RCC 7860 (cell line): ENCODE measurements at places on chromosomes 12 and 14.

DNA sequence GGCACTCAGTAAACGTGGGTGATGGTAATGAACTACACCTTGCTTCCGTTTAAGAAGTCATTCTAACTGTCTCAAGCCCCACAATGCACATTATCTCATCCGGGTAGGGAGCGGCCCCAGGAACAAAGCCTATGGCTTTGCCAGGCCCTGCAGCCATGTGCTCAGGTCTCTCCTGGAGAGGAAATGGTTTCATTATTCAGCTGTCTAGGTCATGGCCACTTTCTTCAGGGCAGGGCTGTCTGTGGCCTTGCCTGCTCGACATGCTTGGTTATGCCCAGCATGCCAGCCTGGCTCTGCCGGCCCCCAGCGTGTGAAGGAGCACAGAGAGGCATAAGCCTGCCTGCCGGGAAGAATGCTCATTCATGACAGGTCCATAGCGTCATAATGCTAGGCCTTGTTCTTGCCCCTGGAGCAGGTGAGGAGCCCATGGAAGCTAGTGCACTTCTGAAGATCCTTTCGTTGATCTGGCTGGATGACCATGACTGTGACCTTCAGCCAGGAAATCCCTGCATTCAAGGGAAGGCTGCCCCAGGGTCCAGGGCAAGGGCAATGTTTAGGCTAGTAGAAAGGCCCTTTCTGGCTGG lies 26.3 kb upstream of the FOS start:
- no peak for DNase-seq

- no peak for DNase-seq
Observed at GRCh38 chr12:51202718-51203117, 15.1 kb downstream of the POU6F1 start.

DNA sequence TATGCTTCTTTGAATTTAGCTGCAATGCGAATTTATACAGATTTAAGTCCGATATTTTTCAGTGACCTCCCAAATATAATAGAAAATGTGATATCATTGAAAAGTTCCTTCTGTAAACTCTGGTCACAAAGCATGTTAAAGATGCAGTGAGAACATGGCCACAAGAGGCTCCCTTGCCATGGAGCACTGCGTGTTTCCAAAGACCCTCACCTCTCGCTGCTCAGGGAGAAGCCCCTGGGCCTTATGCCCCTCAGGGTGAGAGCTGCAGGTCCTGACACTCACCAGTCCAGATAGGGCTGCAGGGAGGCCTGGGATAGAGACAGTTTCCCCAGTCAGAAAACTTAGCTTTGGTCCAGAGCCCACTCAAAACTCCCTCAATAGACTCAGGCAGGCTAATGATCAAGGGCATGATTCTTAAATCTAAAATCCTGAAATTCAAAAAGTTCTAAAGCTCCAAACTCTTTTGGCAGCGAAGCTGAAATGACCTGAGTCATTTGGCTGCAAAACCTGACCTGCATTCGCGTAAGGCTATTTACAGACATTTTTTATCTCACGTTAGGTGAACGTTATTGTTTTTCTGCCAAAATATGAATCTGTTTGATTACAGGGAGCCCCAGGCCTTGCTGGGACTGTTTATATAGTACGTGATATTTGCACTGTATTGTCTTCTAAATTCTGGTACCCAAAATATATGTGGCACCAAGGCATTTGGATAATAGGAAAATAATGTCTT lies 67.8 kb downstream of the CAPZA3 start:
- no peak for DNase-seq

DNA sequence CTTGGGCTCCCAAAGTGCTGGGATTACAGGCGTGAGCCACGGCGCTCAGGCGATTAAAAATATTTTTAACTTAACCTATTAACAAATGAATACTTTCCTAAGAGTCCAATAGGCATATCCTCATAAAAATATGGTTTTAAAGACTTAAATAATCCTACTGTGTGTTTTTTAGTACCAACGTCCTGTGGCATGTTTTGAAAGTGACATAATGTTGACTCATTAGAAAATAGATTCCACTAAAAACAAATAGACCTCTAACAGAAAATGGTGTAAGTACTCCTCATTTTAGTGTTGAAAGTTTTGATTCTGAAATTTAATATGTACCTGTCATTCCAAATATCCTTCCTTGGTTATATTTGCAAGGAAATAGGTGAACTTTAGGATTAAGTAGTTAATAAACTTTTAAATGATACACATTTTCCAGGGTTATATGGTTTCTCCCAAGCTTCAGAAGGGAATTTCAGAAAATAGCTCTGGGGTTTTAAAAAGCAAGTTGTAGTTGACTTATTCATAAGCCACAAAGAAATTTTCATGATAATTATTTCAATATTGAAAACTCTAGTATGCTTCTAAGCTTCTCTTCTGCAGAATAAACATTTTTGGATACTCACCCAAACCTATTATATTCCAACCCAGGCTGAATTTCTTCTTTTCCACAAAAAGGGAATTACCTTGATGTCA lies 12.1 kb upstream of the LUM start:
- DNase-seq, result no peak

- DNase-seq, result no peak
Observed at GRCh38 chr14:105591052-105591451, 64.7 kb downstream of the TMEM121 start.

GRCh38 chr14:20857630-20858261 lies 33.4 kb upstream of the RNASE3 start:
- DNase-seq, result no peak

DNA sequence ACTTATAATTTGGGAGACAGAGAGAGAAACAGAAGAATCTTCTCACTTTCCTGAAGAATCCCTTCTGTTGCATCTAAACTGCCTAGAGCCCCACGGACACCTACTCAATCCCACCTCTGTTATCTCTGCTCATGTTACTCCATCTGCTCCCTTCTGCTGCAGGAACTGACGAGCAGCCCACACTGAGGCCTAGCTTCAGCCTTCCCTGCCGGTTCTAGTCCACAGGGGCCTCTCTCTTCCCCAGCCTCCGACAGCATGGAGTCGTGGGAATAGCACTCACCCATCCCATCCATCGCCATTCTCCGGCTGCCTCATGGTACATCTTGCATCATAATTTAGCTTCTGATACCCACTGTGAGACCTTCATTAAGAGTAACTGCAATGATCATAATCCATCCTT lies 4.0 kb downstream of the RAB15 start:
- no peak for DNase-seq

DNA sequence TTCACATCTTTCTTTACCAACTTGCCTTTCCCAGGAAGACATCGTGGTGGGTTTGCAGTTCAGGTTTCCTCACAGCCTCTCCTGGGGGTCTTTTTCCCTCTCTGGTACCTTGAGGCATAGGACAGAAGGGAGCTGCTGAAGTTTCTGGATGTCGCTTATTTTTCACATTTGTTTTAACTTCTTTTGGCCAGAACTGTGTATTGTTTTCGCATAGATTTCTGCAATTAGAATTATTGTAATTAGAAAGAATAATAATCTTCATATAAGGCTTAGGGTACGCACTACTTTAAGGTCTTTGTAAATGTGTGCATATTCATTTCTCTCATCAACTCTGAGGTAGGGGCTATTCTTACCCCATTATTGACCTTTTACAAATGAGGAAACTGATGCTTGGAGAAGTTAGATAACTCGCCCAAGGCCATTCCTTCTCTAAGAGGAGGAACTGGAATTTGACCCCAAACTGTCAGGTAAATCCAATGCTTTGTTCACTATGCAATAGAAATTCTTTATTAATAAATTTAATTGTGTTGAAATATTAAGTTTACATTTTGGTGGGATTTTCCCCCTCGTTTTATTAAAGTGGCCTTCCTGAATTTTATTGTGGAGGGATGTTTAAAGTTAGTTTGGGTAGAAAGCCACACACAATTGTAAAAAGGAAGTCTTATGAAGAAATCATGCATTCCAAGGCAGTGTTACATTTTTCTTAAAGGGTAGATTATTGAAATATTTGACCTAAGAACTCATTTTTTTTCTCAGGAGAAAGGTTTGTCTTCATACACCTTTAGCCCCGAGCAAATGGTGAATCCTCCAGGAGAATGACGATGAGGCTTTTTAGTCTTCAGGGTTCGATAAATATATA lies 12.1 kb upstream of the SLC38A2 start:
- no peak for DNase-seq

DNA sequence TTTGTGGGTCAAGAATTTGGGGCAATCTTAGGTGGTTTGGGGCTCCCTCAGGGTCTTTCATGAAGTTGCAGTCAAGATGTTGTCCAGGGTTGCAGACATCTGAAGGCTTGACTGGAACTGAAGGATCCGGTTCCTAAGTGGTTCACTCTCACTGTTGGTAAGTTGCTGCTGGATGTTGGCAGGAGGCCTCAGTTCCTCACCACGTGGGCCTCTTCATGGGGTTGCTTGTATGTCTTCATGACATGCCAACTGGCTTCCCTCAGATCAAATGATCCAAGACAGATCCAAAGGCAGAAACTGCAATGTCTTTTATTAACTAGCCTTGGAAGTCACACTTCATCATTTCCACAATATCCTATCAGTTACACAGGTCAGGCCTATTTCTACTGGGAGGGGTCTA lies 49.2 kb downstream of the ARF6 start:
- no peak for DNase-seq

GRCh38 chr12:10737249-10737648 lies 14.1 kb upstream of the YBX3 start:
- DNase-seq, result no peak

- DNase-seq, result peak; percentile 4
Observed at GRCh38 chr12:52401526-52401925, 4.6 kb downstream of the KRT82 start.

DNA sequence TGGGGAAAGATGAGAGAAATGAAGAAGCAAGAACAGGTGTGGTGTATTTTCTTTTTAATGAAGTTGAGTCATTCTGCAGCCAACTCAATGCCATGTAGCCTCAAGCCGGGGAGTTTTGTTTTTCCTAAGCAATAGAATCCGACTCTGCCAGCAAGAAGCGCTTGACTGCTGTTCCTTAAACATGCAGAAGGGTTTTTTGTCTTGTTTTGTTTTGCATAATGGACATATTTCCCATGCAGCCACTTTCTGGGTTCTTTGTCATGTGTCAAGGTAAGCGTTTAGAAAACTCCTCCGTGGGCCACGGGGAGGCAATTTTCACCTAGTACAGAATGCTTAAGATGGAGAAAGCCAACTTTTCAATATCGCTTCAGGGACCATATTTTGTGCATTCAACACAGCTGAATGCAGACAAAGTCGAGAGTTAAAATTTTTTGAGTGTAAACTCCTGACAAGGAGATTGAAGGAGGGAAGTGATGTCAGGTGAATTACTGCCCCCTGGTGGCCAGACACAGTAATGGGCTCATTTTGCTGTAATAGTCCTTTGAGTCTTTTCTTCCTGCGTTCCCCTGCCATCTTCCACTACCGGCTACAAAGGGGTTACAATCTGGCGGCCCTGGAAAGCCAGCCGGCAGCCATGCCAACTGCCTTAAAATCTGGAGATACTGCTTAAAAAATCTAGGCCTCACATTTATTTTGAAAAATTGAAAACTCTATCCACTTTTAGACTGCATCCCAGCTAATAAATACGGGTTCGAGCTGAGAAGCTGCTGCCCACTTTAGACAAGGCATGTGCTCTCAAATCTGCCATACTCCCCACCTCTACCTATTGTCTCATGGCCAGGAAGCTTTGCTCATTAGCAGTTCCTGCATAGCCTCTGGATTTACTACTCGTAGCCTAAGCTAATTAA lies 3.2 kb upstream of the FICD start:
- DNase-seq, result peak; percentile 35
